ENCODE measurements at places on chromosomes 4 and X. TPM values are rescaled to one million over a fixed set of nuclear protein-coding genes. Genes with fewer than 3 reads are reported as not detected.

DNA sequence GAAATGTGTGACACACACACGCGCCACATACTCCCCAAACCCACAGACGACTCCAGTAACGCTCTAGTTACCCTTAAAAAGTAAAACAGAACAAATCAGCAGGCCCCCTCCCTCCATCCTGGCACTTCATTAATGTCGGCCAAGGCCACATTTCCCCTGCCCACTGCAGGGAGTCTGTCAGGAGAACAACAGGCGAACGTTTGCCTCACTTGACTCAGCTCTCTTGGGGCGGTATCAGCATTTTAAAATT lies 671 bp upstream of the FHIP1A start:
- no peak for DNase-seq

- no peak for DNase-seq
Observed at GRCh38 chr4:158710814-158711213, 12.4 kb downstream of the PPID start.

DNA sequence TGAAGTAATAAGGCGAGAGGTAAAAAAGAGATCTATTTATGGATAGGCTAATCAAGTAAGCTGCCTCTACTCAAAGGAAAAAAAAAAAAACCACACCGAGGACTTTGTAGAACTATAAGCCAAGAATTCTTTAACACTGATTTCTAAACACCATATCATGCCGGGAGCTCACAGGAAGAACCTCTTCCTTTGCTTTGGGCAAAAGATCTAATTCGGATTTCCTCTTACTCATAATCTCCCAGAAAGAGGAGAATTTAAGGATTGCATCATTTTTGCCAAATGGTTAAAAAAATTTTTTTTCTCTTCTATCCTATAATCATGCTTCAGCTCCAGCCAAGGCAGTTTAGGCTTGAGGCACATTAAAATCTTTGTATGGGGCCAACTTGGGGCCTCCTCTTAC lies 95.5 kb downstream of the ZNF827 start:
- no peak for DNase-seq

Gene MTMR8
- 2.7 TPM for total RNA-seq

DNA sequence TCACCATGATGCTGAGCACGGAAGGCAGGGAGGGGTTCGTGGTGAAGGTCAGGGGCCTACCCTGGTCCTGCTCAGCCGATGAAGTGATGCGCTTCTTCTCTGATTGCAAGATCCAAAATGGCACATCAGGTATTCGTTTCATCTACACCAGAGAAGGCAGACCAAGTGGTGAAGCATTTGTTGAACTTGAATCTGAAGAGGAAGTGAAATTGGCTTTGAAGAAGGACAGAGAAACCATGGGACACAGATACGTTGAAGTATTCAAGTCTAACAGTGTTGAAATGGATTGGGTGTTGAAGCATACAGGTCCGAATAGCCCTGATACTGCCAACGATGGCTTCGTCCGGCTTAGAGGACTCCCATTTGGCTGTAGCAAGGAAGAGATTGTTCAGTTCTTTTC lies 4.0 kb downstream of the HNRNPH2 start:
- DNase-seq, result no peak

DNA sequence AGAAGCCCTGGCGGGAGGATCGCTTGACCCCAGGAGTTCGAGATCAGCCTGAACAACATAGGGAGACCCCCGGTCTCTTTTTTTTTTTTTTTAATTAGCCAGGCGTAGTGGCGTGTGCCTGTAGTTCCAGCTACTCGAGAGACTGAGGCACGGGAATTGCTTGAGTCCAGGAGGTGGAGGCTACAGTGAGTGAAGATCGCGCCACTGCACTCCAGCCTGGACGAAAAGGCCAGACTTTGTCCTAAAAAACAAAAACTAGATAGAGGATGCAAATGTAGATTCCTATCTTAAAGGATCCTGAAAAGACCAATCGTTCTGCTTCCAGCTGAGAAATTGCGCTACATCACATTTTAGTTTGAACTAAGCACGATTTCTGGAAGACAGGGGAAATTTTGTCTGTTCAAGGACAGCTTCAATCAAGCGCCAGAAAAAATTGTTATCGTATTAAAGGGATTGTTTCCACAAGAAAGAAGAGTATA lies 627 bp upstream of the HSD17B11 start:
- DNase-seq, result no peak

DNA sequence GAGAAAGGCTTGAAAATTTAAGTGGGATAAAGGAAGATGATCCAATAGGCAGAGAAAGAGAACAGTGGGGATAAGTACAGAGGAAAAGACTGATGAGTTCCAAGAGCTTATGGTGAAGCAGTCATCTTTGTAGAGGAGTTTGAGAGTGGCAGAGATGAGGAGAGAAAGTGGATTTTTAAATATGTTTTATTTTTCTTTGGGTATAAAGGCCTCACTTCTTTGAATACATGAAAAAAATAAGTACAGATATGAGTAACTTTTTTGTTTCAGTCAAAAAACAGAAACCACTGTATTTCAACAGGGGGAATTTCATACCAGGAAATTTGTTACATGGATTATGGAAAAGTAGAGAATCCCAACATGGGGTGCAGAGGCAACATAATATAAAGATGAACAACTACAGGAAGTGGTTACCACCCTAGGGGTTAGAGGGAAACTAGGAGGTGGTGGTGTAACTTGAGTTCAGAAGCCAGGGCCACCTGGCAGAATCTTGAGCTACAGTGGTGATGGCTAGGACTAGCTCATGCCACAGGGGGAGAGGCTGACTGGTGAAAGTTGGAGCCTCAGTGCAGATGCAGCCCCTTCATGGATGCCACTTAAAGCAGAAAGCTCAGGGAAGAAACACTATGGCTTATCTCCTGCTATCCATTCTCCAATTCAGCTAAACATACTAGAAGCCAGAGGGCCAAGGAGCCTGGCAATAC lies 3.4 kb upstream of the CYBB start:
- no peak for DNase-seq

- no peak for DNase-seq
Observed at GRCh38 chr4:178448372-178449035, 1006.3 kb upstream of the AGA start.

GRCh38 chr4:40484346-40485090 lies 145.1 kb downstream of the RBM47 start:
- DNase-seq, result no peak

Gene DIPK2B
- total RNA-seq, result 25.3 TPM

Gene SLC25A14
- total RNA-seq, result 6.5 TPM

DNA sequence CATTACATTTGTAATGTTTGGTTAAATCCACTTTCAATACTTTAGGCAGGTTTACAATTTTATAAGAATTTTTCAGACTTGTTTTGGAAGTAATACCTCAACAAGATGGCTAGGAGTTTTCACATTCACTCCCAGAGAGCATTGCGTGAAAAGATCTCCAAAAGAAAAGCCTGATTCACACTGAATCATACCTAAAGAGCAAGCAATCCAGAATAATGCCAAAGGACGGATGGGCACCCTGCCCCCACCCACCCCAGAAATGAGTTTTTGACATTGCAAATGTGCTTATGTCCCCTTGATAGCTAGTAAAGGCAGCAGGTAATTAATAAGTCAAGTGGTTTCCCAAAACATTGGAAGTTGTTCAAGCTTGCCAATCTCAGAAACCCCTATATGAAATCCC lies 557.7 kb upstream of the TENM3 start:
- DNase-seq, result no peak
